Activated CD8-positive, alpha-beta memory T cell treated with anti-CD3 and anti-CD28 coated beads for 1 hour (primary cell): ENCODE measurements at places on chromosomes 2 and 18.

- DNase-seq = no peak
These were observed 120.1 kb downstream of the ANTXR1 start for GRCh38 chr2:69132960-69133590.

DNA sequence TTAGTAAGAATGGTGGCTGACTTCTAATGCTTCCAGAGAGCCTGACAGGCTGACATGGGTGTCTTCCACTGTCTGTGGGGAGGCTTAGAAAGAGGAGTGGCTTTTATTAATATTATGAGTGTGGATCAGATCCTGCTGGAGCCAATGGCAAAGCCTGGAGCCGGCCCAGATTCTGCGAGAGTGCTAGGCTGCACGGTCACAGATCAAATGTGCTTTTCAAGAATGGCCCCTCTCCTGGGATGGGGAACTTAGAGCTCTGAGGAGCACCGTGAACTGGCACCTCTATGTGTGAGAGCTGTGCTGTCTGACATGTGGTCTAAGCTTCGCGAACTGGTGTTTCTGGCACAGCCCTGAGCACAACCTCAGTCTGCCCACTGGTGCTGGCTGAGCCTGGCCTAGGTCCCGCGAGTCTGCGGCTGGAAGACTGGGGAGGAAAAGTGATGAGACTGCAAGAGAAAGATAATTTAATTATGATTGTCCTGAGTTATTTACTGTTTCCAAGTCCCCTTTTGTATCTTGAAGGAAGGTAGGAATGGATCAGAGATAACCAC is 70.4 kb downstream of the ASAP2 start:
- no peak for DNase-seq

DNA sequence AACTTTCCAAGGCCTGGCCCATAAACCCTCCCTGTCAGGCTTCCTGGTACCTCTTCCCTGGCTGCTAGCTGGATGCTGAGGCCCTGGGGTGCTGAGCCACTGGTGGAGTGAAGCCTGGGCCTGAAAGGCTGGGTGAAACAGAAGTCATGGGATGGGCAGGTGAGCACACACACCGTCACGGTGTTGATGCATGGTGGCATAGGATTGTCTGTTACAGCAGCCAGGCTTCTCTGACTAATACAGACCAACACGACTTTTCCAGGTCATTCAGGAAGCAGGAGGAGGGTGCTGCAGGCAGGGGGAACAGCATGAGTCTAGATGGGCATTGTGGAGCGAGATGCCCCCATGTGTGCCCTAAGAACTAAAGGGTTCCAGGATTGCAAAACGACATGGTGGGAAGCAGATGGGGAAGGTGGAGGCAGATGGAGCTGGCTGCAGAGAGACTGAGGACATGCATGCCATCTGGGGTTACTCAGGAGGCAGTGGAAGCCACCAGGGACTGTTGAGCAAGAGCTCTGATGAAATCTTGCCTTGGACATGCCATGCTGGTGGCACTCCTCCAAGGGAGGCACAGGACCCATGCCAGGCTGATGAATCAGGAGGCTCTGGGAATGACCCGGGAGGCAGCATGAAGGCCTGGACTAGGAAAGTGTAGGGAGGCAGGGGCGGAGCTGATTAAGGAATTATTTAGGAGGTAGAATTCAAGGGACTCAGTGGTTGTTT is 480.9 kb downstream of the TSN start:
- DNase-seq = no peak

DNA sequence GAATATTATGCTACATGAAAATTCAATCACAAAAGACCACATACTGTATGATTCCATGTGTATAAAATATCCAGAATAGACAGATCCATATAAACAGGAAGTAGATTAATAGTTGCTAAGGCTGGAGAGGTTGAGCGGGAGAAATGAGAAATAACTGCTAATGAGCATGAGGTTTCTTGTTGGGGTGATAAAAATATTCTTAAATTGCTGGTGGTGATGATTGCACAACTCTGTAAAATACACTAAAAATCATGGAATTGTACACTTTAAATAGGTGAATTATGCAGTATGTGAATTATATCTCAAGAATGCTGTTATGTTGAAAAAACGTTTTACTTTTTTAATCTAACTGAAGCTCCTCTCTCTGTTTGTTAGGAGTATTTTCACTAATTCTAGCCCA is 101.8 kb upstream of the CREB1 start:
- no peak for DNase-seq

GRCh38 chr2:352696-353095 is 64.8 kb upstream of the ALKAL2 start:
- no peak for DNase-seq
